Cortex of kidney (tissue), 1 donor: ENCODE measurements at places on chromosomes 2 and 18.

GRCh38 chr2:85893428-85894258 lies 4.9 kb upstream of the ST3GAL5 start:
- no peak for DNase-seq

- no peak for DNase-seq
These were observed 110.7 kb downstream of the TMX3 start for GRCh38 chr18:68604256-68604655.

GRCh38 chr2:191436368-191437055 lies 191.3 kb downstream of the MYO1B start:
- no peak for DNase-seq

GRCh38 chr2:122643725-122644329 lies 888.4 kb downstream of the TSN start:
- no peak for DNase-seq

DNA sequence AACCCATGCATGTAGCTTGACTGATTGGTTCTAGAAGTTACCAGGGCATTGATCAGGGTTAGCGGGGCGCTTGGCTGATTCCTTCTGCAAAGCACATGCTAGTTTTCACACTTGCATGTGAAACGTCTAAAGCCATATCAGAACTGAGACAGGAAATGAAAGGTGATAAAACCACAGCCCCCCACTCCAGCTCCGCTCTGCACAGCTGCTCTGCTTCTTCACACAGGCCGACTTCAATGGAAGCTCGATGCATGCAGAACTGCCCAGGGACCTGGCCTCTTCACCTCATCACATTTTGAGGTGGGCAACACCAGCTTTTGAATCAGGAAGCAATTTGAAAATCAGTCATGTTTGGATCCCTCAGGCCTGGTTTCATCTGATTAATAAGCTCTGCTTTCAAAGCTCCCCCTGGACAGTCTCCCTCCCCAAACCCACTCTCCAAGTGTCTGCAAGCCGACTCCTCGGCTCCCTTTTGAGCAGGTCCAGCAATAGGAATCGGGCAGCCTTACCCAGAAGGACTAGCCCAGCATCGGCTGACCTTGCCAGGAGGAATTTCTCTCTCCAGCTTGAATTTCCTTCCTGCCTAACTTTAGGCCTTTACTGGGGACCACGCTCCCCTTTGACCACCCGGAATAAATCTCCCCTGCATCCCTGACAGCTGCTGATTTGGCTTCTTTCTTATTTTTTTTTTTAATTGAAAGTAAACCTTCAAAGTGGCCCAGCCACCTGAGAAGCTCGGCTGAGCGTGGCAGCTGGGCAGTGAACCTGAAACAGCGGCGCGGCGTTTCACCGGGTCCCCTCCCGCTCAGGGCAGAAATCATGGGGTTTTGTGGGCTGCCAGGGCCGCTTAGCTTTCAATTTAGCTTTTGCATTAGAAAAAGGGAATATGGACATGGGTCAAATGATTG lies 31.7 kb downstream of the HRH4 start:
- DNase-seq = no peak
